ENCODE measurements at places on chromosomes 1 and 21.
A peak's percentile ranks its signal among the peaks of the same experiment; 100 is the strongest.

GRCh38 chr21:15330872-15331271, 266.1 kb upstream of the NRIP1 start:
- no peak for DNase-seq

DNA sequence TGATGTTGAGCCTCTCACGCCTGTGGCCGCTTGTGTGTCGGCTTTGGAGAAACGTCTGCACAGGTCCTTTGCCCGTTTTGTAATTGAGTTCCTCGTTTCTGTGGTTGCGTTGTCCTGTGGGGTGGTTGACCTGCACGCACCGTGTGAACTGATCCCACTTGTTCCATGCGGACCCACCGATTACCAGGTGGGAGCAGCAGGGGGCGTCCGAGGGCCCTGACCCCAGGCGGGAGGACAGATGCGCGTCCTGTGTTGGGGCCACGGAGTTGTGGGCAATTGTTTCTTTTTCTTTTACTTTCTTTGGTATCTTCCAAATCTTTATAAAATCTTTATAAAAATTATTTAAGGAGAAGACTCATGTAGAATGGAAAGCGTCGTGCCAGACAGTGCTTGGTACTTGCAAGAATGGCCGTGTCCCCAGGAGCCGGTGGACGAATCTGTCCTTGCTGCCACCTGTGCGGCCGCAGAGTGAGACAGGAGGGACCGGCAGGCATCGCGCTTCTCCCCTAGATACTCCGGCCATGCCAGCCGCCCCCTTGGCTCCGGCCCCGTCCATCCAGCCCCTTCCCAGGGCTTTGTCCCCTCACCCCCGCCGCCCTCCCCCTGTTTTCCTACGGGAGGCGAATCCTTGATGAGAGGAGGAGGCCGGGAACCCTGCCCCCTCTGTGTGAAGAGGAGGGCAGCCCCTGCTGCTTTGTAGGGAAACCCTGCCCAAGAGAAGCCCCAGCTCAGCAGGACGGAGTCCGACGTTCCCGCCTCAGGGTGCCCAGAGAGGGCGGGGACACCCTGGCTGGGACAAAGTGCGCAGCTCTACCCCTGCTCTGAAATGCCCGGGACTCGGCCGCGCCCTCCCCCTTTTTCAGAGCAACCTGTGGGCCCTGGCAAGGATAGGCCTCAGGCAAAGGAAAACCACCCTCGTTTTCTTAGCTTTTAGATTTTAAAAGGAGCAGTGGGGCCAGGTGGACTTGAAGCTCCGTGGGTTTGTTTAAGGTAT, 41.7 kb downstream of the PRKCZ start:
- peak; percentile 42 for DNase-seq

DNA sequence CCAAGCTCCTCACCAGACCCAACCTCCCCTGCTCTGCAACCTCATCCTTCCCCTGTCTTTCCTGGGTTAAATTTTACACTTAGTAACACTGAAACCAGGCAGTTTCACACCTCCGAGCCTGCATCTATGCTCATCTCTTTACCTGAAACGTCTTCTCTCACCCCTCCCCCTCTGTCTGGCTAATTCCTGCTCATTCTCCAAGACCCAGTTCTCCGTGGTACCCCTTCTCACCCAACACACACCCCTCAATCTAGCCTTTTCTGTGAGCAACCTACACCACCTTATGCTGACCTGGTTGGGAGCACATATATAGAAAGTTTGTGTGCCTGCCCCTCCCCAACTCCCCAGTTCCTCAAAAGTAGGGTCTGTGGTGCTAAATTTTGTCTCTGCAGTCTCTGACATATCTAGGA, 3.7 kb upstream of the KIAA1614 start:
- DNase-seq = no peak

GRCh38 chr1:67626090-67626860, 58.7 kb upstream of the GADD45A start:
- DNase-seq = no peak

DNA sequence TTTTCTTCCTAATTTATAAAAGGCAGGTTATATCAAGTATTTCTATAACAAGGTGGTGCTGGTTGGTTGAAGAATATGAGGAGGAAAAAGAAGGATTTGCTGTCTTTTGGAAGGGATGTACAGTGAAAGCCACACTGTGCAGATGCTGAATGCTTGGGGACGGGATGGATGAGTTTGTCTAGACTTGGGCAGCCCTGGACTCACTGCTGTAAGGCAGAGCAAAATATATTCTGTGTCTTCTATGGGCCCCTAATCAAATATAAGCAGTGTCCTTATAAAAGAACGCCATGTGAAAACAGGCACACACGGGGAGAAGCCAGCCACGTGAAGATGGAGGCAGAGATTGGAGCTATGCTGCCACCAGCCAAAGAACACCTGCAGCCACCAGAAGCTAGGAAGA, 47.4 kb downstream of the PHC2 start:
- no peak for DNase-seq

- DNase-seq = peak; percentile 19
Measured at GRCh38 chr1:227934476-227935313, 13.0 kb downstream of the WNT9A start.

DNA sequence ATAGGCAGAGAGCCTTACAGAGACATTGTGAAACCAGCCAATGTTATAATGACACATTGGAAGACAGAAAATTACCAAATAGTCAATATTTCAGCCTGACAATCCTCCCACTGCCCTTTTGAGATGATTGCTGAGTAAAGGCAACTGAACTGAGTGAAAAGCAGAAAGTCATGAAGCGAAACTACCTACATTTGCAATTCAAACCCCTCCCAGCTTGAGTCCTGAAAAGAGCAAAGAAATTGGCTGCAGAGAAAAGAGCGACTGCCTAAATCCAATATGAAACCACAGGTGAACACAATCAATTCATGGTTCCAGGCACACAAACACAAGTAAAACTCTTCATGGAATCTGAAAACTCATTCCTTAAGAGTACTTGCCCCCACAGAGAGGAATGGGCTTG, 143.4 kb upstream of the CHRM3 start:
- no peak for DNase-seq

GRCh38 chr1:19483261-19483660, 2.1 kb downstream of the CAPZB start:
- DNase-seq = no peak

DNA sequence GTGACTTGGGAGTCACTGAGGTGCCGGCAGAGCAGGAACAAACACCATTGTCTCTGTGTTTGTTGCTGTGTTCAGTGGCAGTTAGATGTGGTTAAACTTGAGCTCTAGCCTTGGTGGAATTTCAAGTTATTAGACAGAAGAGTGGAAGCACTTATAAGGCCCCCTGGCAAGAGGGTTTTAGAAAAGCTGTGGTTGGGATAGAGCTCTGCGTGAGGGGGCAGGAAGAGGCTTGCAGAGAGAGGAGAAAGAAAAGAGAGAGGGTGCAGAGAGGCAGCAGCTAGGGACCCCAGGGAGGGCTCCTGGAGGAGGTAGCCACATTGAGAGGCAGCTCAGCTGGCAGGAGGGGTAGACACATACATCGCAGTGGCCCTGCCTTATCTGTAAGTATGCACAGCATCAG, 128.2 kb downstream of the GALNT2 start:
- DNase-seq = no peak

DNA sequence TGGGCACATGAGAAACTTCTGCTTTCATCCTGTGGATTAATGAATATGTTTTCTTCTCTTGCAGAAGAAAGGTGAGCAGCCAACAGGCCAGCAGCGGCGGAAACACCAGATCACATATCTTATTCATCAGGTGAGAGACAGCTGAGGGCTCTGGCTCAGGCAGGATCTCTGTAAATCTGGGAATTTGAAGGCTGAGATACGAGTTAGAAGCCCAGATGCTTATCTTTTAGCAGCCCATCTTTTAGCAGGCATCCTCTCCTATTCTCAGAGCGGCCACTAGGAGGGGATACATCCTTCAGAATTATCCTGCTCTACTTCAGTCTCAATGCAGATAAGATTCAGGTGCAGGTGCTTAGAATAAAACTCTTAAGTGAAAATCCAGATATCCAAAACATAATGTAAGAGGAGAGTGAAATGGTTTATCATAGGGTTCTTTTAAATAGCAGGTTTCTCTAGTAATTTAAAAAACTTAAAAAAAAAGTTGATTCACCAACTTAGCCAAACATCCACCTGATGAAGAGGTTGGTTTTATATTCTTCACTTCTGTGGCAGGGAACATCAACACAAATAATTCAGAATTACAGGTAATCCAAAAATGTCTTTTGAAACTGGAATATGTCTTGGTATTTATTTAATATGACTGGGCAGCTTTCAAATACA, 19.3 kb downstream of the SH2D2A start:
- no peak for DNase-seq

- DNase-seq = no peak
Measured at GRCh38 chr1:22462928-22463327, 11.3 kb downstream of the ZBTB40 start.

DNA sequence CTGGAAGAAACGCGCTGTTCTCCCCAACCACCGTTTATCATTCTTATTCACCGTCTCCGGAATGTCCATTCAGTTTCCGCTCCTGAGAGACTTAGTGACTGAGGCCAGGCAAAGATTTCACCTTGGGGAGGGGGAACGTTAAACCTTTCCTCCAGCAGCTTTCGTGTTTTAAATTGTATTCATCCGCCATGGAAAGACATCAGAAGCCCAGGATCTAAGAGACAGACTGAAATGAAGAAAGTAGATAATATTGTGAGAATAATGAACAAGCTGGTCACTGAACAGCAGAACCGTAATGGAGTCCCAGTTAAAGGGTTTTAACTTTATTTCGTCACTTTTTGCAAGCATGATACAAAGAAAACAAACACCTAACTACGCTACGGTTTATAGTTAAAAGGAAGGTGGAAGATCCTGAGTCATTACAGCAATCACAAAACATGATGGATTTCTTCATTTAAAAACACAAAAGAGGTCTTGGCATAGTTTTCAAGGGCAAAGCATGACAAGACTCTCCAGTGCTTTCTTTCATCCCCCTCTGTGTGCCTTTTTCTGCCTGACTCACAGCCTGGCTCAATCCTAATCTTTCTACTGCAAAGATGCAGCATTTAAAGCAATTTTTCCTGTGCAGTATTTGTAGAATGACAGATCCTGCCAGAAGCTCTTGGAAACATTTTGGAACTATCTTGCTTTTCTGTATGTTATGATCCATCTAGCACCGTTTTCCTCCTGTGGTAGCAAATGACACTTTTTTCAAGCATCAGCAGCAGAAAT, 722 bp upstream of the SLC19A2 start:
- DNase-seq = no peak

DNA sequence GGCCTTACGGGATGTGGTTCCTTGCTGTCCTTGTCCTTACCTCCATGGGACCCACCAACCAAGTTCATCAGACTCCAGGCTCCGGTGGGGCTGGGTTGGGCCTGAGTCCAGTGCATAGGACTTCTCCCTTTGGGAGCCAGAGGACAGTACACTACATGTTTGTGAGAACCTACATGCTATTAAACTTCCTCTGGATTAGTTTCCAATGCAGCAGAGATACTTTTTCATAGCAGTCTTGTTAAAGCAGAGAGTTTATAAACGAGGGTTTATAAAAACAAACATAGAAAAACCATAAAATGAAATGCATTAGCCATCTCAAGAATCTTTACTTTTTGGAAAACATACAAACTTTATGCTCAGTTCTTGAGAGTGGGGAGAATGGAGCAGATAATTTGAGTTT, 33.4 kb downstream of the INKA2 start:
- DNase-seq = no peak

DNA sequence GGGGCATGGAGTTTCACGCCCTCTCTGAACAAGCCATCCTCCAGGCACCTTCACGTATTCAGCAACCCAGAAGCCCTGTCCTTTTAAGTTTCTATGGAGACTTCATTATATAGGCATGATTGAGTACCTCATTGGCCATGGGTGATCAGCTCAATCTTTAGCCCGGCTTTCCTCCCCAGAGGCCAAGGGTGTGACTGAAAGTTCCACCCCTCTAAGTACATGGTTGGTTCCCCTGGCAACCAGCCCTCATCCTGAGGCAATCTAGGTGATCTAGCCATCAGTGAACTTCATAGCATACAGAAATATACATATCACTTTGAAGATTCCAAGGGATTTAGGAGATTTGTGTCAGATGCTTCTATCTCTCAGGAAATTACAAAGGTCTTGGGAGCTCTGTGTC, 21.3 kb upstream of the DHX9 start:
- DNase-seq = no peak

DNA sequence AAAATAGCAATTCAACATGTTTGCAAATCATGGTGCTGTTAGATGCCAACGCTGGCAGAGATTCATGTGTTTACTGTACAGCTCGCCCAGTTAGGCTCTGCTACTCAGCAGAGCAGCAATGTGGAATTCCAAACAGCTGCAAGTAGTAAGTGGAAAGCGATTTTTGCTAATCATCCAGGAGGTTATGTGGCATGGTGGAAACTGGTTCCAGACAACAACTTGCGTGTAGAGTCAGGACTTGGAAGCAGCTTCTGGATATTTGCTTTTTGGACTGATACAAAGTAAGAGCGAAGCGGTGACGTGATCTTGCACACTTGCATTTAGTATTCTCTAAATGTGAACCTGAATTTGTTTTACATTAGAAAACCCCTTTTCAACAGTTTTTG, 27.1 kb upstream of the HHAT start:
- no peak for DNase-seq

DNA sequence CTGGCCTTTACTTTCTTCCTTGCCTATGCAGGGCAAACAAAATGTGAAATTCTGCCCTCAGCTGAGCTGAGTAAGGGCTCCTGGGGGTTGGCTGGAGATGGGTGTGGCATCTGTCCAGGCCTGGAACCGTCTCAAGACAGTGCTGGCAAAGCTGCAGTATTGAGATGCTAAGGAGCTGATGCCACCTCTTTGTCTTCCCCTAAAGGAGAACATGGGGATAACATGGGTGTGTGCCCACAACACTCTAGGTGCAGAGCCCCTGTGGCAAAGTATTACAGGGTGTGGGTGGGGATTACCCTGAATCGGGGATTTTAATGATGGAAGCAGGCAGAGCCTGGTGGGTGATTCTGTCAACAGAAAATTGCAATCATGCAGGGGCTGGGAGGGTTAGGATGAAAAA, 2.5 kb upstream of the ST3GAL3 start:
- DNase-seq = no peak

- no peak for DNase-seq
Measured at GRCh38 chr1:178497903-178498478, 1.2 kb upstream of the CLEC20A start.

GRCh38 chr1:229220163-229220846, 50.6 kb upstream of the RAB4A start:
- DNase-seq = no peak

- DNase-seq = no peak
Measured at GRCh38 chr1:175272361-175272760, 79.8 kb upstream of the KIAA0040 start.

DNA sequence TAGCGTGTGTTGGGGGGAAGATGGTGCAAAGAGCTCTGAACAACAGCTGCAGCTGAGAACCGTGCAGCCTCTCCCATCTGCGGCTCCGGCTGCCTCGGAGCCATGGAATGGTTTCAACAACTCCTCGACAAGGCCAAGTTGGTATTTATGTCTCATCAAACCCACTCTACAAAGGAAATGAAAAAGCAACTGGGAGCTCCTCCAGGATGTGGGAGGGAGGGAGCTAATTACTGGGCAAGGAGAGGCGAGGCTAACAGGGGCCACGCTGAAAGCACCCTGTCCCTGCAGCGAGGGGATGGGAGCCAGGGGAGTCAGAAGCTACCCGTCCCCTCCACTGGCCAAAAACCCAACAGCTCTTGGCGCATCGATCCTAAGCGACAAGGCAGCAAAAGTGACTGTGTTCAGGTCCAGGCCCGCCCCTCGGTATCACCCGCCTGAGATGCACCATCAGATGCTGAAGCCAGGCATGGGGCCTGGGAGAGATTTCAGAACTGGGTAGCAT, 63.1 kb downstream of the ACOT7 start:
- no peak for DNase-seq

GRCh38 chr1:201280884-201281283, 2.4 kb upstream of the PKP1 start:
- DNase-seq = no peak
